ENCODE measurements at places on chromosomes 5 and 9.

GRCh38 chr5:170503990-170504596, at the start of gene KCNIP1:
KCNIP1 (plus strand) TSS chr5:170504020.
- no peak for DNase-seq

GRCh38 chr5:73638344-73639095, 12.5 kb downstream of the ARHGEF28 start:
- DNase-seq = no peak

DNA sequence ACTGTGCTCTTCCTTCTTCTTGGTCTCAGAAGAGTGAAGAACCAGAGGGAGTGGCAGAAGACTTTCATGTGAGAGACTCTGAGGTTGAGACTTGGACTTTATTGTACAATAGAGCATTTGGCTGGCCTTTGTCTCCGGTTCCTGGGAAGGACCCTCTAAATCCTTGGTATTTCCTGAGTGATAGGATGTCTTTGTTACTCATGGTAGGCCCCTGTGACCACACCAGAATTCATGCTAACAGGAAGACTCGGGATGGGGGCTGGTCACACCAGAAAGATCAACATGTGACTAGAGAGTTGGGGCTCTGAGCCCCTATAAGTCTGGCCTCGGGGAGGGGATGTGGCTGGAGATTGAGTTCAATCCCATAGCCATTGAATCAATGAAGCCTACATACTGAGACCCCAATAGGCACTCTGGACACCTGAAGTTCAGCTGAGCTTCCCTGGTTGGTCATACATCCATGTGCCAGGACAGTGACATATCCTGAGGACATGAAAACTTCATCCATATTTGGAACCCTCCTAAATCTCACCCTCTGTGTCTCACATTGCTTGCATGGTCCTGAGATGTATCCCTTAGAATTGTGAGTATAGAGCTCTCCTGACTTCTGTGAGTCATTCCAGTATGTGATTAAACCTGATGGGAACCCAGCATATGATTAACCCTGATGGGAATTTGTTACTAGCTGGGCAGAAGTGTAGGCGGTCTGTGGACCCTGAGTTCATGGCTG, 201.7 kb downstream of the GADD45G start:
- no peak for DNase-seq

GRCh38 chr9:22528485-22528884, 81.9 kb downstream of the DMRTA1 start:
- DNase-seq = no peak

DNA sequence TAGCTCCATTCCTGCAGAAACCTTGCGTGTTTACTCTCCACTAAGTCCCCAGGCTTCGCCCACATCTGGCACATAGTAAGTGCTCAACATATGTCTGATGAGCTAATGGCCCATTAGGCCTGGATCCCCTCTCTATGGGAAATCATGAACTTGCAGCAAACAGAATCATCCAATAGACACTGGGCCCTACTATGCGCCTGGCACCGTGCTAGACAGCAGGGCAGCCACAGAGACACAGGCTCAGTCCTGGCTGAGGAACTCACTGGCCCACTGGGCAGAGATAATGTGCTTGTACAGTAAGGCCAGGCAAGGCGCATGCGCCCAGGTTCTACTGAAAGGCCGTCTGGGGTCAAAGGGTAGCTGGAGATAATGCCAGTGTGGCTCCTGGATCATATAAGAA, 36.9 kb upstream of the FABP6 start:
- DNase-seq = no peak

DNA sequence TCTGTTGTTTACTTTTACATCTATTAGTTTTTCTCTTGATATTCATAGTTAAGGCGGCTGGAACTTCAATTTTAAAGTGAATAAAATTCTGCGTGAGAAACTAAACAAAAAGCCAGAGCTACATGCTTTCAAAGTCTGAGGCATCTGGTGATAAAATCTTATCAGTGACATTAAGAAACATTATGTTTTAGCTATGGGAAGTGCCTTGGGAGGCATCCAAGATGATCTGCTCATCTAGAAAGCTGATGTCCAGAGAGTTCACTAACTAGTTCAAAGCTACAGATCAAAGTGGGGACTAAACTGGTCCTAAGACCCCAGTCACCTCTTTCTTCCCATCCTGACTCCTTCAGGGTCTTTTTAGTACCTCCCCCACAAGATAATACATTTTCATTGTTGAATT, 37.2 kb downstream of the MRPS27 start:
- DNase-seq = no peak

- no peak for DNase-seq
Observed at GRCh38 chr9:89435071-89435823, 62.7 kb downstream of the SEMA4D start.

GRCh38 chr5:111656580-111656979, 100.4 kb downstream of the NREP start:
- no peak for DNase-seq

GRCh38 chr9:129836311-129837007, 1.2 kb downstream of the USP20 start:
- peak; percentile 47 for DNase-seq

DNA sequence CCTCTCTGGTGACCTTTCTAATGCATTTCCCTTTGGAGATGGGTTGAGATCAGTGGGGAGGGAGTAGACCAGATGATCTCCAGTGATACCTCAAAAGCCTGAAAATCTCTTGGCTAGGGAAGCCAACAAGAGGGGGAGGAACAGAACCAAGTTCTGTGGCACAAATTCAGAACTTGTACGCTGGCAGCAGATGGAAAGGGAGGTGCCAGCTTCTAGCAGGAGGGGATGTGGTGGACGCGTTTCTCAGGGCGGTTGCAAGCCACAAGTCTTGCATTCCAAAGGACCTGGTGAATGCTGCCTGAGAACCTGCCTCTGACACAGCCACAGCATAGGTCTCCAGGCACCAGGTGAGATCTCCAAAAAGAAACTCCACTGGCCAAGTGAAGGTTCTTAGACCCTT, 13.4 kb downstream of the SLIT3 start:
- no peak for DNase-seq

DNA sequence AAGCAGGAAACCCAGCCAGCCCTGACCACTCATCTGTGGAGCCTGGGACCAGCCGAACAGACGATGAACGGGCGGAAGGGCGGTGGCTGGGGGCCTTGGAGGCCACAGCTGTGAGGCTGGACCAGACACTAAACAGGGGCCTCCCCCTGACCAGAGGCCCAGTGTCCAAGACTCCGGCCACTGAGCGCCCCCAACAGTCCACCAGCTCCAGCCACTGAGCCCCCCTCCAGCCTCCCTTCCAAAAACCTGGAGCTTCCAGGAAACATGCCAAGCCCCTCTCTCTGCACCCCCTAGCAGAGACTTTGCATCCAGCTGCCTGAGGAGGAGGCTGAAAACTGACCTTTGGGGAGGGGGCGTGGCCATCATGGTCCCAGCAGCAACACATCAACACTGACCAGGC, 23.2 kb downstream of the CNTFR start:
- no peak for DNase-seq

GRCh38 chr9:95793924-95794828, 81.3 kb upstream of the ERCC6L2 start:
- no peak for DNase-seq

- no peak for DNase-seq
Observed at GRCh38 chr9:78525986-78526560, 229.1 kb downstream of the PSAT1 start.

DNA sequence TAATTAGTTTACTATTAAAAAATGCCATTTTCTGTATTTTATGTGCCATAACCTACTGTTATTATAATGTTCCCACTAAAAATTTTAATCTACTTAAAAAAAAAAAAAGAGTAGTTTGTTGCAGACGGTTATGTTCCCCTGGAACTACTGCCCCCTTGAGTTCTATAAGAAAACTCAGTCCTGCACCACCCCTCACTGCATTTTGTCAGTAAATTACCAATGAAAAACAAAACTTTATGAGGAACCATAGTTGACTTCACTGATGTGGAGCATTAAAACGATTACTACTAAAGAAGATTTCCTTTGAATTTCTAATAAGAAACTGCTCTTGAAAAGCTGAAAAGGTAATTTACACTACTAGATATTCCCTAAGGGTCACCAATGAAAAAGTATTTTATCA, 288.7 kb downstream of the FBXL17 start:
- no peak for DNase-seq

GRCh38 chr5:178445534-178445933, 144.7 kb downstream of the COL23A1 start:
- no peak for DNase-seq

DNA sequence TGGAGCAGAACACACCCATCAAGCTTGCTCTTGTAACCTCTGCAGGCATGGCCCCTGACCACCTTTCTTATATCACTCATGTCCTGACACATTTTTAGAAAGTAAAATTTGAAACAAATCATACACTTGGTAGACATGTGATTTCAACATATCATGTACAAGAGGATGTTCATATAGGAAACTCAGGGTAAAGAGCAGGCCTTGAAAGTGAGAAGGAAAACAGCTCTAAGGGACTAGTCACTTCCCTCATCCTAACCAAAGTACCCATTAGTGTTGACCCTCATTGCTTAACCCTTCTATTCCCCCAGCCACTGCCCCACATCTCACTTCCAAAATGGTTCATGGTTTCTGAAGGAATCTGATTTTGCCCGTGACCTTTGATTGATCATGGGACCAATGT, 492.4 kb upstream of the KLF4 start:
- no peak for DNase-seq

- no peak for DNase-seq
Observed at GRCh38 chr9:97975376-97975775, 7.8 kb upstream of the ANP32B start.

GRCh38 chr9:135146241-135146640, 58.8 kb downstream of the OLFM1 start:
- DNase-seq = no peak
